BE2C (cell line): ENCODE measurements at places on chromosomes 12 and 14.

DNA sequence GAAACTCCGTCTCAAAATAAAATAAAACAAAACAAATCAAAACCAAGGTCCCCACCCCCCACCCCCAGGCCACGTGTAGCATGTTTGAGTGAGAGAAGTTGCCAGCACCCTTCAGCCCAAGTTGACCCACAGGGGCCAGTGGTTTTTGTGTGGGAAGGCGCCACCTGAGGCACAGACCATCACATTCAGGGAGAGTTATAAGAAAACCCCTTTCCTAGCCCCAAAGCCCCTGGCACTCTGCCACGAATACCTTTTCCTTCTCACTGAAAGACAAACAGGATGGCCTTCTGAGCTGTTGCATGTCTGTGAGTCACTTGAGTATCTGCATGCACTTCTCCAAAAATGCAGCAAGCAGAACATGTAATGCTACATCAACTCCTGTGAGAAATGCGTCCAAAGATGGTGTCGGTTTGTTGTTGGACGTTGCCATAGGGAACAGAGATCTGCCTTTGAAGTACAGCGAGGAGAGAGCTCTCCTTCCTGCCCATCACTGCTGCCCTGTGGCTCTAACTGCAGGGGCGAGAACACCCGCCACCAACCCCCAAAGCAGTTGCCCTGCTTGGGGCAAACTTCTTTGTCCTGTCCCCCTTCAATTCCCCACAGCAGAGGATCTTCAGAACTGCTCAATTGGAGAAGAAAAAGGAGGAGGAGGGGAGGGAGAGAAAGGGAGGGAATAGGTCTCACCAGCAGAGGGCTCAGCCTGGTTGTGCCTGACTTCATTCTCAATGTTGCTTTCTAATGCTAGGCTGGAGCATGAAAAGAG is 2.7 kb upstream of the TRAF3 start:
- DNase-seq = peak; percentile 64

GRCh38 chr12:55702861-55703260 is 4.8 kb downstream of the ITGA7 start:
- DNase-seq = no peak

DNA sequence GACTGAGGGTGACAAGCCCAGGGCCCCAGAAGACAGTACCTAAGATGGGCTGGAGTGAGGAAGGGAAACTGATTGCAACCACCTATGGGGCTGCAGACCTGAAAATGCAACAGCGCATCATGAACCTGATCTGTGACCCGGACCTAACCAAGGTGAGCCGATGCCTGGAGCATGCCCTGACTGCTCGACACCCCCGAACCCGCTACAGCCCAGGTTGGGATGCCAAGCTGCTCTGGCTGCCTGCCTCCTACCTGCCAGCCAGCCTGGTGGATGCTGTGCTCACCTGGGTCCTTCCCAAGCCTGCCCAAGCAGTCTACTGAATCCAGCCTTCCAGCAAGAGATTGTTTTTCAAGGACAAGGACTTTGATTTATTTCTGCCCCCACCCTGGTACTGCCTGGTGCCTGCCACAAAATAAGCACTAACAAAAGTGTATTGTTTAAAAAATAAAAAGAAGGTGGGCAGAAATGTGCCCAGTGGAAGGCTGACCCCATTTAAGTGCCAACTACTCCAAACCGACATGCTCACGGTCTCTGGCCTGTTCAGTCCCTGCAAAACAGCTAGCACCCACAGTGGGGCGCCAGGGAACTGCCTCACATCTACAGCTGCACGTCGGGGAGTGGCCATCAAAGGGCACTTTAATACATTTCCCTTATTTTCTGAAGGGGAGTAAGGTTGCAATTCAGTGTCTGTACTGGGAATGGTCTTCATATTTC is 4.2 kb downstream of the RDH5 start:
- DNase-seq = peak; percentile 81

- no peak for DNase-seq
Measured at GRCh38 chr12:106149096-106149784, 10.5 kb upstream of the NUAK1 start.

GRCh38 chr12:94603434-94604365 is 46.7 kb downstream of the TMCC3 start:
- DNase-seq = peak; percentile 45

- no peak for DNase-seq
Measured at GRCh38 chr12:123050913-123051312, 70.4 kb downstream of the ARL6IP4 start.

DNA sequence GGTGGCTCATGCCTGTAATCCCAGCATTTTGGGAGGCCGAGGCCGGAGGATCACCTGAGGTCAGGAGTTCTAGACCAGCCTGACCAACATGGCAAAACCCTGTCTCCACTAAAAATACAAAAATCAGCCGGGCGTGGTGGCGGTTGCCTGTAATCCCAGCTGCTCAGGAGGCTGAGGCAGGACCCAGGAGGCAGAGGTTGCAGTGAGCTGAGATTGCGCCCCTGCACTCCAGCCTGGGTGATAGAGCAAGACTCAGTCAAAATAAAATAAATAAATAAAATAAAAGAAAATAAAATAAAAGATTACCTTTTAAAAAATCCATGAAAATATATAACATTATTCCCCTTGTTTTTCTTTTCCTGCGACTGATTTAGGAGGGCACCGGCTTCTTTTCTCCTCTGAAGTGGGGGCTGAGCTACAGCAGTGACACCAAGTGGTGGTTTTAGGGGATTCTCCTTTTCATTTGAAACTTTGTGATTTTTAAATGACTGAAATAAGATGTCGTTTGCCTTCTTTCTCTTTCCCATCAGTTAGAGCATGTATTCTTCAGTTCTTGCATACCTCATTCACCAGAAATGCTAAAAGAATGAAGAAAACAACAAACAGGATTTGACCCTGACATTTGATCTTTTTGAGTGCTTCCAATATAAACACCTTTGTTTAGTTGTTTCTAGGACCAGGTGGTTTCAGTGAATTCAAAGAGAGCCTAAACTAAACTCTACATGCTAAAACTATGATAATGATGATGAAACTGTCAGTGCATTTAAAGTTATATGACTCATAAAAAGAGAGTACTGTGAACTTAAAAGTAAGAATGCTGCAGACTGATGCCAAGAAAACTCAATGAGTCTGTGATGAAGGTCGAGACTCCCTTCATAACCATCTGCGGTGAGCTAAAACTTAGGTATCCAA is 22.6 kb upstream of the PKP2 start:
- peak; percentile 17 for DNase-seq

DNA sequence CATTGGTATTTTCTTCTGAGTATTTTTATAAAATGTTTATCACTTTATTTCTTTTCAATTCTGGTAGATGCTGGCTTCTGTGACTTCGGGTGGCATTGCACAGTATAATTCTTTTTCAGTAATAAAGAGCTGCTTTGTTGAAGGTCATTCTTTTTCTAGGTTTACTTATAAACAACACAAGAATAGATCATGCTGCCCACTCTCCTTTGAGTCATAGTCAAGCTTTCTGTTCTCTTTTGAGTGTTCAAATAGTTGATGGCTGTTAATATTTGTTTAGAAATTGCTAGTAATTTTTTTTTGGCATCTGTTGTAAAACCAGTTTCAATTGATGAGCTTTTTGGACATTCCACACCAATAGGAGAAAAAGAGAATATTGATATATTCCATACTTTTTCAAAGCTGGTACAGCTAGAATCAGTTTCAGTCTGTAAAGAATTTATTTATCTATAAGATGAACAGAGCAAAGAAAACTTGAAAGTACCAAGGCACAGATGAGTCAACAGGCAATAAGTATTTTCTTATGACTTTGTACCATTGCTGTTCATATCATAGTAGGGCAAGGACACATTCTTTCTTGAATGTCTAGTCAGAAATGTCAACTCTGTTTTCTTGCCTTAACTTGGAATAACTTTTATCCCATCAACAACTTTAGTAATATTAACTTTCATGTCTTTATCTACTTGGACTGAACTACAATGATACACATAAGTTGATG is 513.0 kb upstream of the SEL1L start:
- DNase-seq = no peak

DNA sequence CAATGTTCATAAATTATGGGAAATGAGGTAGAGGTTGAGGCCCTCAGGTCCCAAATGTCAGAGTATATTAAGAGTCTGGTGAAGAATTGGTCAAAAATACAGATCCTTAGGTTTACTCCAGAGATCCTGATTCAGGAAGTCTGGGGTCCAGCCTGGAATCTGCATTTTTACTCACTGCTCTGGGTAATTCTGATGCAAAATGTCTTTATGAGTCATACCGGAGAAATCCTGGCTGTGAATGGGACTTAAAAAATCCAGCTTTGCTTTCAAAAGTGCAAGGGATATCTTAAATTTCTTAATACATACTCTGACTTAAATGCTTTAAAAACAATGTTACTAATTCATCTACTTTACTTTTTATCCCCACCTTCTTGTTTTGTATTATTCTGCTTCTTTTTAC is 74.5 kb downstream of the FERMT2 start:
- no peak for DNase-seq

DNA sequence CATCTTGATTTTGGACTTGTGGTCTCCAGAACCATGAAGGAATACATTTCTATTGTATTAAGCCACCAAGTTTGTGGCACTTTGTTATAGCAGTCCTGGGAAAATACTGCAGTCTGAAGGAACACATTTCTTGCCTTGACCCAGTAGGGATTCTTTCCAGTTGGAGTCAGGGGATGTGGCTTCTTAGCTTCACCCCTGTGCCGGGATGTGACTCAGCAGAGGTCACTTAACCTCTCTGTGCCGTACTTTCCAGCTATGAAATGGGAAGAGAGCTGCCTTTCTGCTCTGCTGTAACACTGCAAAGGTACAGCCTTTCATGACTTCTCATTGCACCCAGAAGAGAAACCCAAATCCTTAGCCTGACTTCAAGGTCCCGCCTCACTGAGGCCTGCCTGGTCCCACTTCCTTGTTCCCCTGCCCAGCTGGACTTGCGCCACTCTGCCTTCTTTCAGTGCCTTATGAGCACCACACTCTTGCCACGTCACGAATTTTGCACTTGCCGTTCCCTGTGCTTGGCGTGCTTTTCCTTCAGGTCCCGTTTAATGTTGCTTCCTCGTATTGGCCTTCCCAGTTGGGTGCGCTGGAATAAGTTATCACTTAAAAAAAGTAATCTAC is 24.2 kb downstream of the CHST11 start:
- no peak for DNase-seq

- DNase-seq = no peak
Measured at GRCh38 chr14:78840898-78841297, 670.7 kb downstream of the NRXN3 start.

- DNase-seq = no peak
Measured at GRCh38 chr12:104809251-104809650, 148.8 kb downstream of the SLC41A2 start.

DNA sequence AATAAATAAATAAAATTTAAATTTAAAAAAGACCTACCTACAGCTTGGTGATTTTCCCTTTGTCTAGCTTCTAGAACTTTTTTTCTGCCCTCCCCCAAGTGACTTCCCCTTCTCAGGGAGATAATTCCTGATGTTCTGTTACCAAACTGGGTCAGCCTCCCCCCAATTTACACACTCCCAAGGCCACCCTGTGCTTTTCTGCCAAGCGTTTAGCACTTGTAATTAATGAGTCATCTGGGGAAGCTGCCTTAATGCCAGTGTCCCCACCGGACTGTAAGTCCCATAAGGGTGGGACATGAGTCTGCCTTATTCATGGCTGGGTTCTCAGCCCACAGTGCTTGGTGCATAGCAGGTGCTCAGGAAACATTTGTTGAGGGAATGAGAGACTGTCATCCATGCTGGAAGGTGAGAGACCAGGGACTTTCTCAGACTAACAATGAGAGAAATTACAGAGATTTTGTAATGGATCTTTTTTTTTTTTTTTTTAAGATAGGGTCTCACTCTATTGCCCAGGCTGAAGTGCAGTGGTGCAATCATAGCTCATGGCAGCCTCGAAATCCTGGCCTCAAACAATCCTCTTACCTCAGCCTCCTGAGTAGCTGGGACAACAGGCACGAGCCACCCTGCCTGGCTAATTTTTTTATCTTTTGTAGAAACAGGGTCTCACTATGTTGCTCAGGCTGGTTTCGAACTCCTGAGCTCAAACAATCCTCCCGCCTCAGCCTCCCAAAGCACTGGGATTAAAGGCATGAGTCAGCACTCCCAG is 106.8 kb downstream of the PHETA1 start:
- DNase-seq = no peak

DNA sequence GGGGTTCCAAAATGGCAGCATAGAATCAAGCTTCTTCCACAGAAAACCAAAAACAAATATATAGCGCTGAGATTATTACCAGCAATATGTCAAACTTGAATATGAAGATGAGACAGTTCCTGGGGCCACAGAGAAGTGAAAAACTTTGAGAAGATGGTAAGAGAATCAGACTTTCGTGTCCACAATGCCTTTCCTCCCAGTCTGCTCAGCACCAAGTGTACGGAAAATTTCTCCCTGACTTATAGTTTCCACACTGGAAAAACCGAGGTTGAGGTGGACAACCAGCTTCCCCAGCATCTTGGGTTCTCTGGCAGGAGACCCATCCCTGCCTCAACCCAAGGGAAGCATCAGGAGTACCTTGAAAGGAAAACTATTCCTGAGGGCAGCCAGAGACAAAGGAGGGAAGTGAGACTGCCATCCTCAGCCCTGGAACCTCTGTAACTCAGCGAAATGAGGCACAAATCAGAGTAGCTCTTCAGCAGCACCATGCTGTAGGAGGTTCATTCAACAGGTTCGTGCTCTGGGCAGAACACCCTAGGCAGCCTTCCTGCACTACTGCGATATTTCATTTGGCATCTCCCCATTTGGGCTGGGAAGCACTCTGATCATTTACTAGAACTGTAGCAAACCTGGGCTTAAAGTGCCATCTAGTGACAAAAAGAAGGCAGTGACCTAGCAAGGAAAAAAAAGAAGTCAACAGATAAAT is 52.4 kb upstream of the CAPRIN2 start:
- DNase-seq = peak; percentile 49

DNA sequence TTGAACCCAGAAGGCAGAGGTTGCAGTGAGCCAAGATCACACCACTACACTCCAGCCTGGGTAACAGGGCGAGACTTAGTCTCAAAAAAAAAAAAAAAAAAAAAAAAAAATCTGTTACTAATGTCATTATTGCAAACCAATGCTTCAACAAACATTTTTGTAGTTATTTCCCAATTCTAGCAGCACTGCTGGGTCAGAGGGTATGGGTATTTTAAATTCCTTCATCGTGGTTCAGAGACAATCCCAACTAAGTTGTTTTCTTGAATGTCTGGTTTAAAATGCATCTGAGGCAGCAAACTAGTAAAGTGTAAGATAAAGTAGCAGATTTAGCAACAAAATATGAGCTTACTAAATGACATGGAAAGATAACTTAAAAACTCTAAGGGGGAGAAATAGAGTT is 65.6 kb downstream of the FERMT2 start:
- no peak for DNase-seq

- peak; percentile 33 for DNase-seq
Measured at GRCh38 chr12:14993537-14994266, 20.9 kb downstream of the PDE6H start.
